ENCODE measurements at places on chromosomes 3 and 15. TPM values are rescaled to one million over a fixed set of nuclear protein-coding genes. Genes with fewer than 3 reads are reported as not detected.

DRD3 gene
- 0.82 TPM for total RNA-seq

IGSF10 gene
- total RNA-seq, result 0.82 TPM

ARHGAP11A gene
- 11.8 TPM for total RNA-seq

CCDC13 gene
- 2.4 TPM for total RNA-seq

GPR171 gene
- not detected for total RNA-seq

BHLHE40 gene
- total RNA-seq, result 2.9 TPM

C3orf62 gene
- total RNA-seq, result 6.5 TPM

ZNF385D gene
- total RNA-seq, result 17.5 TPM

GABRR3 gene
- not detected for total RNA-seq

ANKUB1 gene
- total RNA-seq, result 0.41 TPM

DZIP1L gene
- 4.5 TPM for total RNA-seq

AGBL1 gene
- 1.2 TPM for total RNA-seq

Measured in frontal cortex (tissue), 4 donors.